Fibroblast of the conjunctiva (primary cell): ENCODE measurements at places on chromosomes 1 and 21.

GRCh38 chr1:36523230-36523495 is 40.5 kb upstream of the CSF3R start:
- no peak for DNase-seq

- DNase-seq, result no peak
Measured at GRCh38 chr1:29519788-29520110, 283.4 kb downstream of the PTPRU start.

GRCh38 chr1:58418283-58419228 is 128.0 kb downstream of the OMA1 start:
- no peak for DNase-seq

- DNase-seq, result peak; percentile 97
Measured at GRCh38 chr21:42939582-42940413, 14.4 kb upstream of the ERVH48-1 start.

- no peak for DNase-seq
Measured at GRCh38 chr1:11156963-11157362, 32.2 kb upstream of the ANGPTL7 start.

- no peak for DNase-seq
Measured at GRCh38 chr1:234270581-234271242, 102.5 kb upstream of the COA6 start.

DNA sequence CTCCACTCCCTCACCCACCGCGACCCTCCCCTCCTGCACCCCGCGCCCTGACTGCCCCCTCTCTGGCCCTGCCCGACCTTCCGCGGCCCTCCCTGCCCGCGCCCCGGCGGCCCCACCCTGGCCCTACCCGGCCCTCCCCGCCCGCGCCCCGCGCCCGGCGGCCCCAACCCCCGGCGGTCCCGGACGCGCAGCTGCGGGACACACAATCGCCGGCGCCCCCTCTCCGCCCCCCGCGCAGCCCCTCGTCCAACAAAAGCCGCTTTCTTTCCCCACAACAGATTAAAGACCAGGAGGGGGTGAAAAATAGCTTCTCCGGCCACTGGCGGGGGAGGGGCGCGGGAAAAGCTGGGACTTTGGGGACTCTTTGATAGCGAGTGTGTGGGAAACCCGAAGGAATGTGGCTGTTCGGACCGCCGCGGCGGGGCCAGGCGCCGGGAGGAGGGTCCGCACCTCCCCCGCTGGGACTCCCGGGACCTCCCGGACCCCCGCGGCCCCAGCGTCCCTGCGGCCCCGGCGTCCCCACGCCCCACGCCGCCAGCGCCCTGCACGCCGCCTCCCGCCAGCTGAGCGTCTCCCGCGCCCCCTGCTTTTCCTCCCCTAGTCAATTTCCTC is 8.8 kb upstream of the ID3 start:
- no peak for DNase-seq

- DNase-seq, result no peak
Measured at GRCh38 chr1:43731867-43732531, 24.7 kb downstream of the ST3GAL3 start.

DNA sequence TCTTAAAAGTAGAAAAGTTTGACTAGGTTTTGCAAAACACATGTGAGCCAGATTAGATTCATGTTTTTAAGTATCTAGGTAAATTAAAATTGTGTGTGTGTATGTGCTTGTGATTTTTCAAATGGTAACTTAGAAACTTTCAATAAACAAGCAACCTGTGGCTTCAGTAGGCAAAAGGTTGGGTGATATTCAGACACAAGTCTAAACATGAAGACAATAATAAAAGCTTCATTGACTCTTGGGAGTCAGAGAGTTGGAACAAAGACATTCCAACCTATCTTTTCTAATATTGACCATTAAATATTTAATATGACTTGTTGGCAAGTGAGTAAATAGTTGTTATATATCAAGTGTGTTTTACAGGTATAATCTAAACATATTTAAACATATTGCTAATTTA is 1049.6 kb upstream of the ADGRL4 start:
- no peak for DNase-seq

DNA sequence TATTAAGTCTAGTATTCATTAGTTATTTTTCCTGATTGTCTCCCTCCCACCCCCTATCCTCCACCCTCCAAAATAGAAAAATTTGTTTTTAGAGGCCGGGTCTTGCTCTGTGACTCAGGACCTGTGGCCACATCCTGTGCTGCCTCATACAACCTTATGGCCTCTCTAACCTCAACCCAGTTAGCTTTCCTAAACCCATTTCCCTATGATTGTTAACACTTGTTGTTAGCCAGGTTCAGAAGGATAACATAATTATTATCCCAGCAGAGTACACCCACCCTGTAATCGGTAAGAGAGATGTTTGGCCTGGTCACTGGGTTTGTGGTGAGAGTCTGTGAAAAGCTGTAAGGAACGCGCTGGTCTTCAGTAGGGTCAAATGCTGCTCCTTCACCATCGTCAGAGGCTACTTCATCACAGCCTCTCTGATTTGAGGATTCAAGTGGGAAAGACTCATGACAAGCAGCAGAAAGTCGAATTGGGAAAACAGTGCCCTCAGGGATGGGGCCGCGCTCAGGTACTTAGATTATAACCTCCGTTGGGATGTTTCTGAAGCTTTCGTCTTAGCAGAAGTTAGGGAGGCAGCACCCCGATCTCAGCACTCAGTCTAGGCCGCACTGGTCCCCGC is 35.9 kb upstream of the HMGN1 start:
- DNase-seq, result no peak
